ENCODE measurements at places on chromosomes 7 and 10. TPM values are rescaled to one million over a fixed set of nuclear protein-coding genes. Genes with fewer than 3 reads are reported as not detected.

GRCh38 chr7:66118603-66119002 is 4.0 kb downstream of the CRCP start:
- DNase-seq: no peak

DNA sequence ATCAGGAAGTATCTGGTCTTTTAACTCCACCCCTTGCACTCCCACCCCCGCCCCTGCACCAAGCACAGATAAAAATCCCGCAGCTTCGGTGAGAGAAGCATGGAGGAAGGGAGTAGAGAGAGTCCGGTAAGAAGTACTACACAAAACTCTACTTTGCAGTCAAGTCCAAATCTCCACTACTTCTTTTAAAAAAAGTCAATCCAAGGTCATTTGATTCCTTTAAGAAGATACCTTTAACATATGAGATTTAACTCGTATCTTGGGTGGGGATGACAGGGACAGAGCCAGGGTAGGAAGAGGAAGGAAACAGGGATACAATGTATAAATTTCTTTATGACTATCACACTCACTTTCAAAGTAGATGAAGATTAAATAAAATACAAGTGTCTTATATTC is 132.1 kb downstream of the NRBF2 start:
- DNase-seq: no peak

DNA sequence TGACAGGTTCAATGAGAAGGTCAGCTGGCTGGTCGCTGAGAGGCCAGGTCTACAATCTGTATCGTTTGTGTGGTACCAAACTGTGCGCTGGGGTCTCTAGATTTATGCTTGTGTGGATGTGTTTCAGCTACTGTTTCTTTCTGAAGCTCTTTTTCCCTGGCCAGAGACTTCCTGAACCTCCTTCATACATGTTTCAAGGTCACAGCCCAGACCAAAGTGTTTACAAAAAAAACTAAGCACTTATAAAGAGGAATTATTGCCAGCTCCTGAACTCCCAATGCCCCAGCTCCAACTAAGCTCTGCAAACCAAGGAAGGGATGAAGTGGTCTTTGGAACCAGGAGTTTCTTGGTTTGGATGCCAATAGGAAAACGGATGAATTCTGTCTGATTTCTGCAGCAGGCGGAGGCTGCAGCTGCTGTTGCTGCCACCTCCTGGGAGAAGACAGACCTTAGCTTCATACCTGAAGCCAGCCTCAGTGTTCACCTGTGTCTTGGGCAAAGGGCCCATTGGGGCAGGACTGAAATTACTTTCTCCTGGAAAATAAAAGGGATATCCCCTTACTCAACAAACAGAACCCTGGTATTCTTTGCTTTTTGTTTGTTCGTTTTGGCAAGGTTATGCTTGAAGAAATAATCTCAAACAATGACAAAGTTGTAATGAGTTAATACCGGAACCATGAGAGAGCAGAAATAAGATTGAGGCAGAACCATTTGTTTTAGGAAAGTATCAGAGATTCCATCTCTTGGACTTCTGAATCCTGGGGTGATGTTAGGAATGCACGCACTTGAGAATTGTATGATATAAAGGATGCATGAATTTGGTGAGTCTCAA is 24.6 kb upstream of the MKLN1 start:
- no peak for DNase-seq

GRCh38 chr10:71694567-71694968 is 25.0 kb downstream of the C10orf105 start:
- no peak for DNase-seq

DNA sequence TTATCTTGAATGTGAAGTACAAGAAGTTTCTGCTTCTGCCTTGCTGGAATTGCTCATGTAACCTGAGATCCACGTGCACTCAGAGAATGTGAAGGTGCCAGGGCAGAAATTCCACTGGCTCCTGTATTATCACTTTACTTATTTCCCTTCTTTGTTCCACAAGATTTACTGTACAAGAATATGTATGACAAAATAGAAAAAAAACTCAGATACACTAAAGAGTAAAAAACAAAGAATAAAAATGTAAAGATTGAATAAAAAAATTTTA is 43.0 kb downstream of the PLCE1 start:
- no peak for DNase-seq

- DNase-seq: peak; percentile 55
Measured at GRCh38 chr7:37833107-37833817, 15.1 kb upstream of the NME8 start.

DNA sequence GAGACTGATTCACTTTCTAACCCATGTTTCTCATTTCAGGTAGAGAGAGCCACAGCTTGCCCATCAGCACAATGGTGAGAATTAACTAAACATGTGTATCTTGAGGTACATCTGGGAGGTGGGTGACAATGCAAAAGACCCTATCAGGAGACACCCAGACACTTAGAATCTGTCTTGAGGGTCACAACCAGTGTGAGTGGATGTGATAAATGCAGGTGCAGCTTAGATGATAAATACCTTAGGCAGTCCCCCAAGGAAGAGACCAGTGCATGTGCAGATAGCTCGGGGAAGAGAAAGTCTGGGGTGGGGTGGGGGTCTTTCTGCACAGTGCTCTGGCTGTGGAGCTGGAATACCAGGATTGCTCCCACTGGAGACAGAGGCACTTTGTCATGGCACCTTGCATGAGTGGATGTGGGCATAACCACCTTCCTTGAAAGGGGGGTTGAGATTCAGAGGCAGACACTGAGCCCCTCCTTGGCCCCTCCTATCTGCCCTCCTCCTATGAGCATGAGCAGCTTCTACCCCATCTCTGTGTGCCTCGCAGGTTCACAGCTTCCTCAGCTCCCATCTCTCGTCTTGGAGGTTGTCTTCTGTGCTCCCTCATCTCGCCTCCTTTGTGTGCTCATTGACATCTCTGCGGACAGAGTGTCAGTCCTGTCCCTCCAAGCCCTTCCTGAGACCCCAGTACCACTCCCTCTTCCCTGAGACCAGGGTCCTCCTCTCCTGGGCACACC is 349.8 kb downstream of the TCERG1L start:
- no peak for DNase-seq

- DNase-seq: peak; percentile 39
Measured at GRCh38 chr10:62230344-62231121, 38.1 kb downstream of the RTKN2 start.

GRCh38 chr10:73843261-73843660 is 31.1 kb downstream of the CAMK2G start:
- DNase-seq: peak; percentile 62

- no peak for DNase-seq
Measured at GRCh38 chr10:92268748-92269147, 22.1 kb downstream of the CPEB3 start.

DNA sequence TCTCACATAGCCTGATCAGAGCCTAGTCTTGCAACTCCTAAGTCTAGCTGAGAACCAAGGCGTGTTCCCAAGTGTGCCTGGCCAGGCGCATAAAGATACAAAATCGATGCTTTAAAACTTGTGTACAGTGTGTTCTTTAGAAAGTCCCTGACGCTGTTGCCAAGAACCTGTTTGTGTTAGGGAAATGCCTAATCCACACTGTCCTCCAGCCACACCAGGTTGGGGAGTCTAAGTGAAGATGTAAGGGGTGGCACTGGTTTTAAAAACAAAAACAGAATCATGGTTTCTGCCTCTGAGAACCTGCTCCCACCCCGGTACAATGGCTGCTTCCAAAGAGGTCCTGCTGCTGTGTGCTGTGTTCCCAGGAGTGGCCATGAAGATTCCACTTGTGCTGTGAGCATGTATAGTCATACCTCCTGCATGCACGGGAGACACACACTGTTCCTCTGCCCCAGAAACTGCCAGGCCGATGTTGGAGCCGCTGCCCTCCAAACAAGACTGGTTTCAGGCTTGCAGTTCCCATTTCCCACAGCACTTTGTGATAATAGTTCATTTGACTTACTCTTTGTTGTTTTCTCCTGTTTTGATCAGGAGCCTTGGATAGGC is 88.5 kb downstream of the CCNY start:
- no peak for DNase-seq

DNA sequence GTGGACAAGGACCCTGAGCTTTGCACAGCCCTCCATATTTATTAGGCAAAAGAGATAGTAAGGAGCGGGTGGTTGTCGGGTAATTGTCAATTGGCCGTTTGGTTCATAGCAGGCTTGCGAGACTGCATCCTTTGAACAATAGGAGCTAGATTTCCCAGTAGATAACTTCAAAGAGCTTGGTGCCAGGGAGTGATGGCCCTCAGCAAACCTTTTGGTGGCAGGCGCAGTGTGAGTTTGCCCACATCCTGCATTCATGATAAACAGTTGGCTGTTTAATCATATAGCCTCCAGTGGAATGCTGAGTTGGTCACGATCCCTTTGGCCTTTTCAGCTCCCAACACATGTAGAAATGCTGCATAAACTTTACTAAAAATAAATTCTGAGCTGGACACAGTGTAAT is 156.9 kb downstream of the AKR1D1 start:
- DNase-seq: no peak

- DNase-seq: peak; percentile 69
Measured at GRCh38 chr7:151400626-151401315, 9.1 kb downstream of the WDR86 start.

DNA sequence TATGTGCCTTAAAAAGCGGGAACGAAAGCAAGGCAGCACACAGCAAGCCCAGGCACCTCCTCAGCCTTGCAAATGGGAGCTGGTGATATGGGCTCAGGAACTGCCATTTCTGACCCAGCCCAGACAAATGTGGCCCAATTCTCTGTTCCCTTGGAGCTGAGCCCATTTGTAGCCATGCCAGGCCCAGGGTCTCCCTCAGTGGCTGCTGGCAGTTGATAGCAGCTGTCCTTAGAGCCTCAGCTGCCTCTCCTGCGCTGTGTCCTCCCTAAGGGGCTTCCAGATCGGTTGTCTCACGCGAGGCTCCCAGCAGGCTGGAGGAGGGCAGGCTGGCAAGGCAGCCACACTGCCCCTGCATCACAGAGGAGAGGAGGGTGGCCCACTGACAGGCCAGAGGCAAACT is 275.8 kb downstream of the KCNMA1 start:
- DNase-seq: no peak

DNA sequence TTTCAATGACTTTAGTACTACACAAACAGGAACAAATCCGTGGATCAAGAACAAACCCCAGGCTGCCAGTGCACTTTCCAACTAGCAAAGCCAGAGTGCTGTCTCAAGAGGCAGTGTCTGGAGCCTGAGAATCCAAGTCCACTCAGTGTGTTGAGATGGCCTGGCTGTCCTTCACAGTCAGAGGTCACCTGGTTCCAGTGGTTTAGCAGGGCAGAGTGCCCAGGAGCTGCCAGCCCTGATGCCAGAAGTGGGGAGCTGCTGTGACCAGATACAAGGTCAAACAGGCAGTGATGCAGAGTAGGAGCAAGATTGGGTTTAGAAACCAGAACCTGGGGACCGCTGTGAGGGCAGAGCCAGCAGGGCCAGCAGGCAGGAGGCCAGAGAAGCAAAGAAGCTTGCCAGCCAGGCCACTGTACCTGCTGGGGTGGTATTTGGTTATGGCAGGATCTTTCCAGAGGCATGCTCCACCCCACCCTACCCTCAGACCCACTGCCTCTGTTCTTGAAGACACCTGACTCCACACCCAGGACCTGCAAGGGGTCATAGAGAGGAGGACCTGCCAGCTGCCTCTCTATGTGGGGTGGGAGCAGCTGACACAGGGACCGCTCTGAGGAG is 35.6 kb upstream of the C10orf90 start:
- DNase-seq: no peak

GRCh38 chr7:8938044-8938805 is 504.8 kb downstream of the NXPH1 start:
- DNase-seq: no peak

DNA sequence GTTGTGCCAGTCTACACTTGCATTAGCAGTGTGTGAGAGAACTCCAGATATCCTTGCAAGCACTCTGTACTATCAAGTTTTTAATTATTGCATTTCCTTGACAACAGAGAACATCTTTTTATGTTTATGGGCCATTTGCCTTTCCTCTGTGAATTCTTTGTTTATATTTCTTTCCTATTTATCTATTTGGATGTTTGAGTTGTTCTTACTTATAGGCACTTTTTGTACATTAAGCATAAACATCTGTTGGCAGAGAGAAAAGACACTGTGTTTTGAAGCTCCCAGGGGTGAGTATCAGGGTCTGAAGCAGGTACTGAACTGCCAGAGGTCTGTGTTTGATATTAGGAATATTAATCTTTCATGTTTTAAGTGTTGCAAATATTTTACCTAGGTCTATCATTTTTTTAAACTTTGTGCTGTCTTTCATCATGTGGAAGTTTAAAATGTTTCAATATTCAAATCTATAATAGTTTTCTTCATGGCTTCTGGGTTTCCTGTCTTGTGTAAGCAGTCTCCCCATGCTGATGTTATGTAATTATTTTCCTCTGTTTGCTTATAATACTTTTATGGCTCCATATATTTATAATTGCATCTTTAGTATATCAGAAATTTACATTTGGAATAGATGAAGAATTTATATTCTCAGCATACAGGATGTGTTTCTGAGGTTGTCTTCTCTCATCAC is 17.7 kb upstream of the PDCD4 start:
- DNase-seq: no peak

- DNase-seq: no peak
Measured at GRCh38 chr7:50591480-50592438, 26.6 kb upstream of the DDC start.

- peak; percentile 32 for DNase-seq
Measured at GRCh38 chr7:69451715-69452114, 146.6 kb upstream of the AUTS2 start.

DNA sequence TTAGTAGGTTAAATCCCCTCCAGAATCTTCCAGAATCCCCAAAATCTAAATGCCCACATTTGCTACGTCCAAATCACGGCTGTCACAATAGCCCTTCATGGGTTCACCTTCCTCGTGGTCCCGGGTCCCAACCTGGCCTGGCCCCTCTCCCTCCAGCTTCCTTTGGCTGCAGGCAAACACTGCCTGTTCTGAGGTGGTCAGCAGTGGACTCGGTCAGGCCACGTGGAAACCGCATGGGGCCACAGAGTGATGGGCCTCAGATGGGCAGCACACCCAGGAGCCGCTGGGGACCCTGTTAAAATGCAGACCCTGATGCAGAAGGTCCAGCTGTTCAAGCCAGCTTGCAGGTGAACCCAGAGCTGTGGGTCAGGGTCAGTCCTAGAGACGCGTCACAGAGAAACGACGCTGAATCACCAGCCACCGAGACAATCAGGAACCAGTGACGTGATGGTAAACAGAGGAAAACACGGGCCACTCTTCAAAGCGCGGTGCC is 588.6 kb downstream of the DNAJB6 start:
- DNase-seq: no peak

GRCh38 chr10:102646610-102647442 is 2.5 kb downstream of the TRIM8 start:
- peak; percentile 97 for DNase-seq

- no peak for DNase-seq
Measured at GRCh38 chr10:48599830-48600134, 5.1 kb downstream of the ARHGAP22 start.

- no peak for DNase-seq
Measured at GRCh38 chr10:80421707-80422536, 13.6 kb downstream of the PRXL2A start.

GRCh38 chr10:110503528-110504110 is 5.9 kb downstream of the DUSP5 start:
- DNase-seq: no peak

- no peak for DNase-seq
Measured at GRCh38 chr10:78578929-78579328, 489.8 kb upstream of the ZMIZ1 start.

TEX47 gene
- total RNA-seq: not detected

ADAMTS14 gene
- total RNA-seq: 2.9 TPM

DUSP5 gene
- 10.1 TPM for total RNA-seq

FAM131B gene
- 1.2 TPM for total RNA-seq

RBP3 gene
- not detected for total RNA-seq

TMEM270 gene
- total RNA-seq: not detected

IRF5 gene
- total RNA-seq: under 0.01 TPM

DIP2C gene
- 36.9 TPM for total RNA-seq

CDK14 gene
- total RNA-seq: 39.1 TPM

PDE6C gene
- not detected for total RNA-seq

All from osteoblast (primary cell).